ENCODE measurements at places on chromosomes 16 and 17.

GRCh38 chr17:27486741-27487140 is 30.5 kb downstream of the KSR1 start:
- DNase-seq: no peak

DNA sequence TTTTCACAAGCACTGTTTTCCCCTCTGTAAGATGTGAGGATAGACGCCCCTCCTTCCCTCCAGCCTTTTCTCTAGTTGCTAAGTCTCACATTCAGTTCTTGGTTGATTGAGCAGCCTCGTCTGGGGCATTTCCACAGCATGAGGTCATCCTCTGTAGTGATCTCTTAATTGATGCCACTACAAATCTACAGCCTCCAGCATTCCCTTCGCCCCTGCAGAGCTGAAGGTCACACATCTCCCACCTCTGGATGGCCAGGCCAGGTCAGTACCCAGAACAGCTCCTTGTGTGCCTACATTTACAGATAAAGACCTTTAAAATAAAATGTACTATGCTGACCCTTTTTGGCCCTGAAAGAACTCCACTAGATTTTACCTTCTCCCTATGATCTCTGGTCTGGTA is 32.5 kb upstream of the CDH11 start:
- no peak for DNase-seq

GRCh38 chr16:1100084-1100800 is 4.2 kb upstream of the C1QTNF8 start:
- no peak for DNase-seq

- peak; percentile 62 for DNase-seq
Measured at GRCh38 chr16:48479329-48479728, 94.1 kb upstream of the SIAH1 start.

GRCh38 chr16:85006639-85007038 is 4.7 kb downstream of the ZDHHC7 start:
- no peak for DNase-seq

Measured in D341Med (cell line).